Naive thymus-derived CD8-positive, alpha-beta T cell (primary cell): ENCODE measurements at places on chromosomes 7 and 10. TPM values are rescaled to one million over a fixed set of nuclear protein-coding genes. Genes with fewer than 3 reads are reported as not detected.

The CALU gene
- 21.5 TPM for polyA plus RNA-seq

The TDRD1 gene
- not detected for polyA plus RNA-seq

The CYP17A1 gene
- not detected for polyA plus RNA-seq

The HOXA1 gene
- 0.38 TPM for polyA plus RNA-seq

The OLAH gene
- not detected for polyA plus RNA-seq

The MXI1 gene
- 18.1 TPM for polyA plus RNA-seq

The CADPS2 gene
- polyA plus RNA-seq, result not detected

The CTBP2 gene
- 0.05 TPM for polyA plus RNA-seq

The GPR26 gene
- polyA plus RNA-seq, result not detected

The UPK3BL2 gene
- 3.0 TPM for polyA plus RNA-seq

The PTN gene
- not detected for polyA plus RNA-seq
